NCI-H2029 treated with DMSO at 0.1 percent for 48 hours (cell line): ENCODE measurements at places on chromosomes 5 and 9.

- DNase-seq = no peak
Measured at GRCh38 chr9:89592213-89592815, 12.5 kb upstream of the GADD45G start.

- no peak for DNase-seq
Measured at GRCh38 chr5:108786806-108787483, 39.2 kb downstream of the FER start.

- DNase-seq = no peak
Measured at GRCh38 chr5:74316064-74316603, 324.4 kb downstream of the ENC1 start.

DNA sequence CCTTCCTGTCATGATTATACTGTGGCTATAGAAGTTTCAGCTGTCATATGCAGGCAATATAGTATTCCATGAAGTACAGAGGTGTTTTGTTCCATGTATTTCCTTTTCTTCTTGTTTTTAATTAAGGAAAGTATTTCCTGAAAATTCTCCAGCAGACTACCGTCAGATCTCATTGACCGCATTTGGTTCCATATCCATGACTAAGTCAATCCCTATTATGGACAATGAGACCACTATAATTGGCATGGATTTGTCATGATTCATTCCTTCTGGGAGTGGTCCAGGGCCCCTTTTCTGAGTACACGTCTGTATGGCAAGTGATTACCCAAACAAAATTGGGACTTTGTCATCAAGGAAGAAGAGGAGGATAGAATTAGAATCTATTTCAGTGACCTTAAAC, 283.2 kb upstream of the CLINT1 start:
- DNase-seq = no peak

DNA sequence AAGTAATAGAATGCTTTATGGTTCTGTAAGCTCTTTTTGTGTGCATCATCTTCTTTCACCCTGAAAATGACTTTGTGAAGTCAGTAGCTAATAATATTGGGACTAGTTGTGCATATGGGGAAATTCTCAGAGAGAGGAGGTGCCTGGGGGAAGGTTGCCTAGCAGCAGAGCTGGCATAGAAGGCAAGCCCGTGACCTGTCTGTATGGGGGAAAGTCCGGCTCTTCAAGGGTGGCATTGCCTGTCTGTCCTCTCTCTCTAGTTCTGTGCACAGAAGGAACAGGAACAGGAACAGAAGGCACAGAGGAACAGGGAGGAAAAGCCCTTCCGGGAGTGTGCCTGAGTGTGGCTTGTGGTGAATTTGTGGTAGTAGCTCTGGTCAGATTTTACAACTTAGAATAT, 33.1 kb downstream of the SH3GL2 start:
- DNase-seq = no peak

DNA sequence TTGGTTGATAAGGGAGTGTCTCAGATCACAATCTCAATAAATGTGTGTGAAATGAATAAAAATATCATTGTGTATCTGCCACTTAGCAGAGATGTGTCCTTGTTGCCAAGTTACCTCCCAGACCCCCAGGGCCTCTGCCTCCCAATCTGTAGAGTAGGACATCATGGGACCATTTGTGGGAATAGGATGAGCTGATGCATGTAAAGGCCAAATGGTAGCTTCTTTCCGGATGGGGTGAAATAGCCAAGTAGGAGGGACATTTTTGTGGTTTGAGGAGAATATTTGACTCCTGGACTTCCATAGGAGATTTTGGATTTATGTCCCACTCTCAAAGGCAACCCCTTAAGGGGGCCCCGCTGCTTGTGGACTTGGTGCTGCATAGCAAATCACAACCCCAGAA, 82.6 kb upstream of the HRH2 start:
- DNase-seq = no peak

DNA sequence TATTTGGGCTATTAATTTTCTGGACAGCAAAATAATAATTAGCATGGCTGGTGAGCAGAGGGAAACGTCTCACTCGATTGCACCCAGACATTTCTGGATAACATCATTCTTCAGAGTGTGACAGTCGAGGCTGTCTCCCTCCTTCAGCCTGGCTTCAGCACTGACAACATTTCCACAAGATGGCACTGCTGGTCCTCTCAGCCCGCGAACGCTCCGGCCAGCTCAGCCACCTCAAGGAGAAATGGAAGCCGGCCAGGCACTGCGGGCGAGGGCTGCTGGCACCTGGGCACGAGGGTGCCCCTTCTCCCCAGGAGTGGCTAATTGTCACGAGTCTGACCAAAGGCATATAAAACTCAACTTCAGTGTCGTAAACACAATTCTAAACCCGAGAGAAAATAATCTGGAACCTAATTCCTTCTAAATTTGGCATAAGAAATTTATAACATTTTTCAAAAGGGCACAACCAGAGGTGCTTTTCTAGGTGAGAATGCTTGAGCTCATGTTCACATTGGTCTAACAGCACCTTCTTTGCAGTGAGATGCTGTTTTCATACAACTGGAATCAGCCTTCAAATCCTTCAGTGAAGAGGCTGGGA, 65.9 kb downstream of the DAP start:
- DNase-seq = peak; percentile 64

DNA sequence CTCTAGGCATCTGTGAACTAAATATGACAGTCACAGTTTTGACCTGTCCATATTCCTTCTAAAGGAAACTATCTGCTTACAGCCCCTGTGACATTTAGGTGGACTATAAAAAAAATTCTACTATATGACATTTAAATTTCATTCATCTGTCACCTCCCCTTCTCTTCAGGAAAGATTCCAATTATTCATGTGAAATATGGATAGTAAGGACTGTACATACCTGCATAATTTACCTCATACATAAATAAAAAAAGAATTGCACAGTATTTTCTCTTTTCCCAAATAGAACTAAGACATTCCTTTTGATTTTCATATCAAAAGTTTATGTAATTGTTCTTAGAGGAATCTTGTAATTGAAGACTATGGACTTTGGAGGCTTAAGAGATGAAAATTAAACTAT, 192.3 kb upstream of the GRIN3A start:
- DNase-seq = no peak

GRCh38 chr5:171660434-171660833, 125.2 kb upstream of the SMIM23 start:
- no peak for DNase-seq

DNA sequence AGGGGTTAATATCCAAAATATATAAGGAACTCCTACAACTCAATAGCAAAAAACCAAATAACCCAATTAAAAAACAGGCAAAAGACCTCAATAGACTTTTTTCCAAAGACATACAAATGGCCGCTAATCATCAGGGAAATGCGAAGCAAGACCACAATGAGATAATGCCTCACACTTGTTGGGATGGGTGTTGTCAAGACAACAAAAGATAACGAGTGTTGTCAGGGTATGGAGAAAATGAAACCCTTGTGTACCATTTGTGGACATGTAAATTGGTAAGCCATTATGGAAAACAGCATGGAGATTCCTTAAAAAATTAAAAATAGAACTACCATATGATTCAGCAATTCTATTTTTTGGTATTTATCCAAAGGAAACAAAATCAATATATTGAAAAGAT, 620.2 kb downstream of the ACTL7B start:
- DNase-seq = no peak

- peak; percentile 18 for DNase-seq
Measured at GRCh38 chr5:108727651-108728565, 19.8 kb upstream of the FER start.

- peak; percentile 7 for DNase-seq
Measured at GRCh38 chr5:133942614-133943474, 25.6 kb downstream of the C5orf15 start.

DNA sequence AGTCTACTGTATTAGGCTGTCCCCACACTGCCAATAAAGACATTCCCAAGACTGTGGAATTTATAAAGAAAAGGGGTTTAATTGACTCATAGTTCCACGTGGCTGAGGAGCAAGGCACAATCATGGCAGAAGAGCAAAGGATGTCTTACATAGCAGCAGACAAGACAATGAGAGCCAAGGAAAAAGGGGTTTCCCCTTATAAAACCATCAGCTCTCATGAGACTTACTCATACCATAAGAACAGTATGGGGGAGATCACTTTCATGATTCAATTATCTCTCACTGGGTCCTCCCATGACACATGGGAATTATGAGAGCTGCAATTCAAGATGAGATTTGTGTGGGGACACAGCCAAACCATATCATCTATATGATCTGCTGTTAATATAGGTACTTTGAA, 14.8 kb upstream of the FSTL4 start:
- DNase-seq = no peak

GRCh38 chr9:105333811-105334210, 89.4 kb downstream of the SLC44A1 start:
- no peak for DNase-seq

GRCh38 chr5:32031089-32031488, 143.0 kb downstream of the GOLPH3 start:
- no peak for DNase-seq

GRCh38 chr9:4228606-4229005, 71.3 kb downstream of the GLIS3 start:
- DNase-seq = no peak

- no peak for DNase-seq
Measured at GRCh38 chr9:110641293-110641692, 27.3 kb upstream of the MUSK start.

DNA sequence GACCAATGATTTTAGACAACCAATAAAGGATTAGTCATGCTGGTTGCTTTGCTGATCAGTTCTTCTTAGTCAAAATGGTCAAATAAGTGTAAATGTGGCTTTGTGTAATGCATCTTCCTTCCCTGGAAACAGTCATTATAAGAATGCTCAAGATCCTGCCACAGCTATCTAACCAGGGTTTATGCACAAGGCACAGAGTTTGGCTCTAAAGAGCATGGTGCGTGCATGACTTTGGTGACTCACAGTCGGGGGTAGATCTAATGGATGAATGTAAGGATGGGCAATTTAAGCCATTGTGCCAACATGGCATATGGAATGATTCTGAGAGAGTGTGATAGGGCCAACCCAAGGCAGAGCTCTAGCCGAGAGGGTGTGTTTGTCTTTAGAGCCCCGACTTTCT, 6.5 kb downstream of the LIX1 start:
- no peak for DNase-seq

GRCh38 chr9:81416476-81417298, 272.7 kb downstream of the TLE1 start:
- DNase-seq = peak; percentile 80

DNA sequence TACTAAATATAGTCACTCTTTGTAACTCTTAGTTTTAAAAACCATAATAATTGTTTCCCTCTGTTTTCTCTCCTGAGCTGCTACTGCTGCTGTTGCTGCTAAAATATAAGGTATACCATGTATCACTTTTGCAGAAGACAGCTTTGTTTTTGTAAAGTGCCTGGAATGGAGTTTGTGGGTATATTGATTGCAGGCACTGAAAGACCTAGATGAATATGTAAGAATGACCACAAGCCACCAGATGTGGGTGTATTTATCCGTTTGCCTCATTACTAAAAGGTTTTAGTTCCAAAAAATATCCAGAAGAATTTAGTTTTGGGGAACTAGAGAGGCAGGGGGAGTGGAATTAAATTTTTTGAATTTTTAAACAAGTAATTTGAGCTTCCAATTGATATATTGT, 151.1 kb upstream of the CDKN2B start:
- no peak for DNase-seq

DNA sequence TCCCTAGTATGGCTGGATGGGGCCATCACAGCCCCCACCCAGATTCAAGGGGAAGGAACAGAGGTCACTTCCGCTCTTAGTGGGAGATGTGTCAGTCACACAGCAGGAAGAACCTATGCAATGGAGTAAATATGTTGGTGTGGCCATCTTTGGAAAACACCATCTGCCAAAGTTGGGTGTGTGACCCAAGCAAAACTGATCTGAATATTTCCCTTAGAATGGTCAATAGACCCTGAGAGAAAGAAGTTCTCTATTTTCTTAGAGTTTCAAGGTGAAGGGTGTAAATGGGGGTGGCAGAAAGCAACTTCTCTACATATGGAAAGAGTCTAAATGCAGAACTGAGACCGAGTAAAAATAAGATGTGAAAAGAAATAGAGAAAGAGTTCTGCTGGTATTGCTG, 212.7 kb downstream of the ESM1 start:
- DNase-seq = no peak

- peak; percentile 89 for DNase-seq
Measured at GRCh38 chr5:37717613-37718431, 122.0 kb downstream of the GDNF start.

DNA sequence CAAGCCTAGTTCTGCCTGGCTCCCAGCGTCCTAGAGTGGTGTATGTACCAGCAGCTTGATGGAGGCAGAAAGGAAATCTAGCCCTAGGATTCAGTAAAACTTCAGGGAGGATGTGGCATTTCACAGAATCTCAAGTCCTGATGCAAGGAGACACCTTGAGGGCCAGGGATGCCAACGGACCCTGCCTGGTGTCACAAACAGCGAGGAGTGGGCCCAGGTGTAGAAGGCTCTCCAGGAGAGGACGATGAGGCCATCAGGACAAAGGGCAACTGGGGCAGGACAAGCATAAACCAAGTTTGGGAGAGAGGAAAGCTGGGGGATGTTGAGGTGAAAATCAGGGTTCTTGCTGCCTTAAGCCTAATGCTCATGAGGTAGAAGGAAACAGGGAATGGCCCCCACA, 82.1 kb upstream of the SLC25A51 start:
- DNase-seq = no peak

- DNase-seq = no peak
Measured at GRCh38 chr9:133115604-133116345, 5.3 kb downstream of the RALGDS start.

DNA sequence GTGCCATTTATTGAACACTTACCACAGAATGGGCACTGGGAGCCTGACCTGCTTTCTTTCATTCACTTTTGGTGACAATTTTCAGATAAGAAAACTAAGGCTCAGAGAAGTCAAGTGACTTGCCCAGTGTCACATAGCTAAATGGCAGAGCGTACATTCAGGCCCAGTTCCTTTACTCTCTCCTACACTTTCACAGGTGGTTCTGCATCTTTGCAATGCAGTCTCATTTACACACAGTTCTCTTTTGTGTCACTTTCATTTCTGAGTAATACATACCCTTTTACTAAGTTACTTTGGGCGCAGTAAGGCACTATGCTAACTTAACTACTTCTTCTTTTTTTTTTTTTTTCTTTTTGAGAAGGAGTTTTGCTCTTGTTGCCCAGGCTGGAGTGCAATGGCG, 8.3 kb downstream of the NFIL3 start:
- DNase-seq = no peak

GRCh38 chr5:17014686-17015085, 78.6 kb upstream of the MYO10 start:
- no peak for DNase-seq

DNA sequence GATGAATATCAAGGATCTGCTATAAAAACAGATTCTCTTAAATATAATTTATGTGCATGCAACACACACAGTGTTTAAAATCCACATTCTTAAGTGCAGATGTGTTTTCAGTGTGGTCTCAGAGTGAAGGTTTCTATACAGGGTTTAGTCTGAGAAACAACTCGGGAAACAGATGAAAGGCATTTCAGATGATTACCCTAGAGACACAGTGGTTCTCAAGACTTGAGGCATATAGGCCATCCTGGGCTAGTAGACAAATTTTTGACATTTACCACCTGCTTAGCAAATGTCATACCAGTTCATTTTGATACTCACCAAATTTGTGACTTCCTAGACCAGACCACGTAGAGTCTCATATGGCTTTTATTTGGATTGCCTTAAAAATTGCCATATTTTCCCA, 216.5 kb downstream of the ARL15 start:
- DNase-seq = no peak

- no peak for DNase-seq
Measured at GRCh38 chr5:2432076-2432920, 319.2 kb downstream of the IRX2 start.
